CD4-positive, alpha-beta T cell treated with Interleukin-12 subunit alpha and Interleukin-12 subunit beta, for 1 hour (primary cell): ENCODE measurements at places on chromosomes 12 and 14.

DNA sequence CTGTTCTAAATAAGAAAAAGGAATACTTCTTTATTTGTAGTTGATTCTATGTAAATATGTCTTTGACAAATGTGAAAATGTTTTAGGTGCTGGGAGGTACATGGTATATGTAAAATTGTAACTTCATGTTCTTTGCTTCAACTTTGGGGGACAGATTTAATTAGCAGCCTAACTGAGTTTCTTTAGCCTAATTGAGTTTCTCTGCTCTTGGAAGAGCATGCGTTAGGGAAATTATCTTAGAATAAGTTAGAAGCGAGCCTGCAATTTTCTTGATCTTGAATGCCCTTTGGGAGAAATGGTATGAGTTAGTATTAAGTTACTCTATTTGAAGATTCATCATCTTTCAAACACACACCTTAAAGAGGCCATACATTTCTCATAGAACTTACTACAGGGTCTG, 194.3 kb downstream of the AEBP2 start:
- DNase-seq = no peak

DNA sequence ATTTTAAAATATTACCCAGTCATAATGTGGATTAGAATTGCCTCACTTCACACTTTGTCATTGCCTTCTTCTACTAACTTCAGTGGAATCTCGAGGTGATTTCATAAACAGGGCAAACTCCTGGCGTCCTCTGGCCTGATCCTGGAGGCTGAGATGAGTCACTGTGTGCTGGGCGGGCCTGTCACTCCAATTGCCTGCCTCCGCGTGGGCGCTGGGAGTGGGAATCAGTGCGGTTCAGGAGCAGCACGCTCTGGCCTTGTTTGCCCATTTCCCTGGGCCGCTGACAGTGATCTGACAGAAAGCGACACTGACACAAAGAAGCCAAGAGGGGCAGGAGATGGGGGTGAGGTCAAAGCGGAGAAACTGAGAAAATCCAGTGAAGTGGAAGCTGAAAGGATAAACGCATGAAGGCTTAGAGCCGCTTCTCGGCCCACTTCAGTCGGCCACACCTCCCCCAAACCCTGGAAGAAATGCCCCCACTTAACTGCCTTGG, 29.7 kb downstream of the LGR5 start:
- DNase-seq = no peak

GRCh38 chr12:1419849-1420371, 174.5 kb downstream of the FBXL14 start:
- DNase-seq = no peak

GRCh38 chr12:120237360-120238171, 28.0 kb downstream of the PXN start:
- no peak for DNase-seq

DNA sequence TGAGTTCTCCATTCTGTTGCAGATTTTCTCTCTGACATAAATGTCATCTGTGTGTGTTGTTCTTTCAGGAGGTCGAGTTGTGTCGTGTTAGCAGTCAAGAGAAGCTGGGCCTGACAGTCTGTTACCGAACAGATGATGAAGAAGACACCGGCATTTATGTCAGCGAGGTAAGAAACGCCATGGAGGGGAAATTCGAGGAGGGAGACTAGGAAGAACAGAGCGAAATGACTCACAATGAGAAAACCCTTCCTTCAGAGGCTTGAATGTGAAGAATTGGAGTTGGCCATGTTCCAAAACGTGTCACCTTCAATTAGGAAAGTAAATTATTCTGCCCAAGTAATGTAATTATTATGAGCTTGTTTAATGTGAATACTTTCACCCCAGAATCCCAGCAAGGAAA, 364.5 kb downstream of the PDZRN4 start:
- no peak for DNase-seq

GRCh38 chr14:97025722-97026121, 228.5 kb downstream of the VRK1 start:
- DNase-seq = no peak

- no peak for DNase-seq
These were observed 280.5 kb downstream of the VRK1 start for GRCh38 chr14:97077687-97078086.

DNA sequence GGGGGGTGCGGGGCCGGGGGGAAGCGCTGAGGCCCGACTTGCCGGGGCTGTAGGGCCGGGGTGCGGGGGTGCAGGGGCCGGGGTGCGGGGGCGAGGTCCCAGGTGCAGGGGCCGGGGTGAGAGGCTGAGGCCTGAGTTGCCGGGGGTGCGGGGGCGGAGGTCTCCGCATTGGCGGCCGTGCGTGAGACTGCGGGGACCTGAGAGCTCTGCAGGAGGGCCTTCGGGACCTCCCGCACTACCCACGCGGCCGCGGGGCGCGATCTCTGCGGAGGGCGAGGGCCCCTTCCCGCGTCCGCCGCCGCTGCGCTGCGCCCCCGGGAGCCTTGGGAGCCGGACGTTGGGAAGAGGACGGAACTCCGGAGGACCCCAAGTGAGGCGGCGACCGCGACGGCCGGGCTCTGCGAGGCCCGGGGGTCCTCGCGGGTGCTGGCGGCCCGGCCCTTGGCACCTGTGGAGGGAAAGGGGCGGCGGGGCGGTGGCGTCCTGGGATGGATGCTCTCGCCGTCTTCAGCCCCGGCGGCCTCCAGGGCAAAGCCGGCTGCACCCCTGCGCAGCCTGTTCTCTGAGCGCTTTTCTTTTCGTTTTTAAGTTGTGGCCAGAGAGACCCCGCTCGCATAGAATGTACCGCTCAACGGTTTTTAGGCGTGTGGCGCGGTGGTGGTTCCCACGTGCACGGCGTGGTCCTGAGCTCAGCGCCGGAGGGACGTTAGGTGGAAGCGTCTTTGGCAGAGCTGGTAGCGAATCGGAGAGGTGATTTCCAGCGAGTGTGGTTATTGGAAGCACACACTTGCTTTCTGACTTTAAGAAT, 1.3 kb downstream of the PIWIL1 start:
- DNase-seq = no peak

DNA sequence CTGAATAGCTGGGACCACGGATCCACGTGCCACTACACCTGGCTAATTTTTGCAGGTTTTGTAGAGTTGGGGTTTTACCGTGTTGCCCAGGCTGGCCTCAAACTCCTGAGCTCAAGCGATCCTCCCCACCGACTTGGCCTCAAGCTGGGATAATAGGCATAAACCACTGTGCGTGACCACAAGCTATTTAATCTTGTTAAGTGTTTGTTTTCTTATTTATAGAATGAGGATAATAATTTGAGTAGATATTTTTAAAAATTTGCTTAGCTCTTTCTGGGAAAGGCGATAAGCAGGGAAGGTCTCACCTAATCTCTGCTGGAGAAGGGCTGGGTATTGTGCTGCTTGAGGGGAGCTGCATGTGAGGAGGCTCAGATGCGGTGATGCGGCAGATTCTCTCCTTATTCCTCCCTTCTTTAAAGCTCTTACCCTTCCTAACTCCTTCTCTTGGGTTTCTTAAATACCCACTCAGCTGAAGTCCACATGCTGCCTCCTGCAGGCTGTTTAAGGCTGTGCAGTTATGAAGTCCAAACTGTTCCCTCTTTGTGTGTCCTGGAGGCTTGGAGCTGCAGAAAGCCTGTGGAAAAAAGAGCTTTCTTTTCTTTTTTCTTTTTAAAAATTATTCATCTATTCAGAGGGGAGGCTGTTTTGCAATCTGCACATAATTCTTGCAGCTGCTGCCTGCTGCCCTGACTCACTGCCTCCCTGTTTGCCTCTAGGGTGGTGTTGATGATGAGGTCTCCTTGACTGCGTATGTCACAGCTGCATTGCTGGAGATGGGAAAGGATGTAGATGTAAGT, 37.9 kb downstream of the A2ML1 start:
- peak; percentile 36 for DNase-seq
